Natural killer cell (primary cell): ENCODE measurements at places on chromosomes 7 and 10. TPM values are rescaled to one million over a fixed set of nuclear protein-coding genes. Genes with fewer than 3 reads are reported as not detected.

DNA sequence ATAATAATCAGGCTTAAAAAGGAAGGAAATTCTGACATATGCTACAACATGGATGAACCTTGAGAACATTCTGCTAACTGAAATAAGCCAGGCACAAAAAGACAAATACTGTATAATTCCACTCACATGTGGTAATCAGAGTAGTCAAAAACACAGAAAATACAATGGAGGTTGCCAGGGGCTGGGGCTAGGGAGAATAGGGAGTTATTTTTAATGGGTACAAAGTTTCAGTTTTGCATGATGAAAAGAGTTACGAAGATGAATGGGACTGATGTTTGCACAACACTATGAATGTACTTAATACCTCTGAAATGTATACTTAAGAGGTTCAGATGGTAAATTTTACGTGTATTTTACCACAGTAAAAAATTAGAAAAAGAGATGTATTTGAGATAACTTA, 145.6 kb downstream of the DOCK4 start:
- DNase-seq, result no peak

GRCh38 chr10:11603741-11604140, 7.7 kb downstream of the USP6NL start:
- DNase-seq, result no peak

GRCh38 chr10:89633484-89633883, 11.6 kb downstream of the PANK1 start:
- no peak for DNase-seq

DNA sequence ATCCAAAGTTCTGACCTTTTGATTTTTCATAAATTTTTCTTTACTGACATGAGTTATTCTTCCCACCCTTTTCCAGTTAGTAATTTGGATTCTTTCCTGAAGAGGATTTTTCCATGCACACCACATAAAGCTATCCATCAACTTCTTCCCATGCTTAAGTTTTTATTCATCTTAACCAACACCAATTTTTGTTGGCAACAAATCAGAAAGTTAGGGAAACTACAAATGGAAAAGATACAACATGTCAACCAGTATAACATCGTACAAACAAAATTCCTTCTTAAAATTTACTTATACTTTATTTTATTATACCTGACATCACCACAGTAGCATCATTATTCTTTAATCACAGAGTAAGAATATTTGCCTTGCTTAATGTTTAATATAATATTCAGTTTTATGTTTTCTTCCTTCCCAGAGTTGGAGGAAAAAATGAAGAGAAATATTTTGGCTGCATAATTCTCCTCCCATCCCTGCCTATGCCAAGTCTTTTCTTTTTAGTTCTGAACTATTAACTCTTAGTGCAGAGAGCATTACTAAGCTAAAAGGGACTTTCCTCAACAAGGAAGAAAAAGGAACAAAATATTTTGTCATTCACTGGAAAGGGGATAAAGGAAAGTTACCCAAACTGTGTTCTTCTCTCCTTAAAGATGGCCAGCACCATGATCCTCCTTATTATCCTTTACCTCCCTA, 67.5 kb upstream of the MEOX2 start:
- DNase-seq, result no peak

- no peak for DNase-seq
Measured at GRCh38 chr10:71648254-71648932, 71.2 kb downstream of the C10orf105 start.

DNA sequence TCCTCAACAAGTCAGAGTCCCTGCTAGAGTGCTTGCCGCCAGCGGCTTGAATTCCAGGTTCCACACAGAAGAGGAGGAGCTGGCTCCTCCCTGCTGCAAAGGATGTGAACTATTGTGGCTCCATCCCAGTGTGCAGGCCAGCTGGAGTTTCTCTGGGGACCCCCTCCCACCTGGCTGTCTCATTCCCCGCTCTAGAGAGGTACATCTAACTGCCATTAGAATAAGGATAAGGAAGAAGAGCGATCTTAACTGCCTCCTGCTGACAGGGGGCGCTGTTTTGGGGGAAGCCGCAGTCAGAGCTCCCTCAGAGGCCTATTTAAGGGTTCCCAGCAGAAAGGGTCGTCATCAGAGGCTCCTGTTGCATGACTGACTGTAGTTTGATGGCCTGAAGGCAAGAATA, 40.8 kb upstream of the HECW1 start:
- DNase-seq, result no peak

GRCh38 chr7:48424731-48425130, 253.5 kb downstream of the ABCA13 start:
- DNase-seq, result no peak

DNA sequence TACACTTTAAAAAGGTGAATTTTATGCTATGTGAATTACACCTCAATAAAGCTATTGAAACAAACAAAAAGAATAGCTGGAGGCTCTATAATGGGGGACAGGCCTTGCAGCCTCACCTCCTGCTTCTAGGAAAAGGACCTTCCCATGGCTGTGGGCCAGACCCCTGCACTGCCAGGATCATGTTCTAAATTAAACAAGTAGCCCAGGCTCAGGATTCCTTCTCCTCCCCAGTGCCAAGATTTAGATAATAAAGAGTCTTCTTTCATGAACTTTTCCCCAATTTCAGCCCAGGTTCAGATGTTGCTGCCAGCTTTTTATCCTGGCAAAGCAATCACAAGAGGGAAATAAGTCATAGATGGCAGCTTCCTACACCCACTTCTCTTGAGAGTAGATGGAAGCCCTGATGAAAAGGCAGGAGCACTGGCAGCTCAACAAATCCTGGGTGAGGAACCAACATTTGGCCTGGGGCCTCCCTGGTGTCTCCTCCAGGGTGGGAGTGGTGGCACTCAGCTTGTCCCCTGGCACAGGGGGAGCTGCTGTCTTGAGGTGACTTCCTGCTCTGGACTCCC, 22.2 kb upstream of the CAMK2B start:
- no peak for DNase-seq

DNA sequence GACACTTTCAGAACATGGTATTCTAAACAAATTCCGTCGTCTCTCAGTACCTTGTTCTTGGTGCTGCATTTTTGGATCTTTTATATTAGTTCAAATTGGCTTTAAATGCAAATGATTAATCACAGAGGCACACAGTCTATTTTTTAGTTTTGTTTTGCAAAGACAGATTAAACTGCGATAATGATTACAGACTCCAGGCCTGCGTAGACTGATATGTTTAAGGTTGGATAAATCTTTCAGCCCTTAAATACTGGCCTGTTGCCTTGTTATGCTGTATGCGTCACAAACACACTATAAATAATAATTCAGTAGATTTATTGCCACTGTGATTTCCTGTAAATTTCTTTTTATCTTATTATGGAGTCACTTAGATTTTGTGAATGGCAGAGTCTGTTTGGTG, 19.3 kb downstream of the CACNB2 start:
- DNase-seq, result no peak

GRCh38 chr7:122136639-122137245, 7.3 kb downstream of the AASS start:
- no peak for DNase-seq

GRCh38 chr7:40147371-40148246, 12.8 kb downstream of the SUGCT start:
- no peak for DNase-seq

DNA sequence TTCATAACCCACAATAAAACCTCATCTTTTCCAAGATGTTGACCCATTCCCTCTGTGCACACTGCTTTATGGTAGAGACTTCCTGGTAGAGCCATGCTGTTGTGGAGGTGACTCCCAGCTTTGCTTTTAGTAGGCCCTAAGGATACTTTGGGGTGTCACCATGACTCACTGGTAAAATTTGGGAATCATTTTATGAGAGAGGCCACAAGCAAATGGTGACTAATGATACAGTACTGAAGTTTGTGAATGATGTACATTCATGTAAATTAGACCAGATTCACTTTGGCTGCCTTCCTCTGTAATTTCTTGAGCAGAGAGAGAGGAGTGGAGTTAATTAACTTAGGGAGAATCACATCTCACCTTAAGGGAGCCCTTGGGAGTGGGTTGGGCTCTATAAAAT, 686.5 kb downstream of the LRMDA start:
- DNase-seq, result no peak

GRCh38 chr10:3525832-3526449, 259.1 kb downstream of the KLF6 start:
- no peak for DNase-seq

- DNase-seq, result no peak
Measured at GRCh38 chr10:44910602-44911001, 535 bp upstream of the TMEM72 start.

DNA sequence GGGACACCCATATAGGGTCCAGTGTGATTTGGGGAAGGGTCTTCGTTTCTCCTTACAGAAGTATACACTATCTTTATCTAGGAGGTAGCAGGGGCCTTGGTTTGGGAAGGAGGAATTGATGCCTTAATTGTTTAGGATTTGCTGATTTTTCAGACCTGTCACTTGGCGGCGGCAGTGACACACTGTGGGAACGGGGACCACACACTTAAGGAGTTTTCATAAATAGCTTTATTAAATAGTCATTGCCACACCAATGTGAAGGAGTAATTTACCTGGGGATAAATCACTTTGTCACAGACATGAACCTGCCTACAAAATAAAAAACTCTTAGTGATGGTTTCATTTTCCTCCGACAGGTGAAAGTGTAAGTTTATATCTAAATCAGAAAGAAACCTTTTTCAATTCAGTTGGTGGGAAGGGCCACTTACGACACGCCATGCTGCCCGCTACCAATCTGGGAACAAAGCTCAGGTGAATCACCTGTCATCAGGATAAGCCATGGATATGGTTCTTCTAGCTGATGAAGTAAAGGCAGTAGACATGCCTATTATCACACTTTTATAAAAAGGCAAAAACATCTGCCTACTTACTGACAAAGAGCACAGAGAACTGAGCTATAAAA, 12.3 kb upstream of the ENO4 start:
- no peak for DNase-seq

DNA sequence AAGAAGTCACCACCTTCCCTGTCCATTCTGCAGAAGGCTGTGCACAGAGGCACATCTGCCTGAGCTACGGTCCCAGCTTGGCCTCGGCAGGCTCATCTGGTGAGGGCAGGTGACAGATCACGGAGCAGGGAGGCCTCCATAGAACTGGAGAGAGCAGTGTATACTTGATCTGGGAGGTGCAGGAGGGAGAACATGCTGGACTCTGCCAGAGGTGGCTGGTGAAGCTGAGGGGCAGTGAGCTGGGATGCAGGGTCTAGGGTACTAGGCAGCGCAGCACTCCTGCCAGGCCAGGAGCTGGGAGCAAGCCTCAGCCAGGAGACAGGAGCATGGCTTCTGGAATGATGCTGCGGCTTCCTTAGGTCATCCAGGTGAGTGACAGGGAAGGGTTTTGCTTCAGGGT, 553.0 kb downstream of the TCERG1L start:
- DNase-seq, result no peak

GRCh38 chr7:29426587-29426986, 137.0 kb upstream of the PRR15 start:
- no peak for DNase-seq

- no peak for DNase-seq
Measured at GRCh38 chr10:120555842-120556532, 99.0 kb downstream of the PLPP4 start.

- DNase-seq, result no peak
Measured at GRCh38 chr7:149714910-149715471, 58.4 kb downstream of the ZNF467 start.

GRCh38 chr10:105243825-105244224, 602.7 kb downstream of the SORCS3 start:
- no peak for DNase-seq

DNA sequence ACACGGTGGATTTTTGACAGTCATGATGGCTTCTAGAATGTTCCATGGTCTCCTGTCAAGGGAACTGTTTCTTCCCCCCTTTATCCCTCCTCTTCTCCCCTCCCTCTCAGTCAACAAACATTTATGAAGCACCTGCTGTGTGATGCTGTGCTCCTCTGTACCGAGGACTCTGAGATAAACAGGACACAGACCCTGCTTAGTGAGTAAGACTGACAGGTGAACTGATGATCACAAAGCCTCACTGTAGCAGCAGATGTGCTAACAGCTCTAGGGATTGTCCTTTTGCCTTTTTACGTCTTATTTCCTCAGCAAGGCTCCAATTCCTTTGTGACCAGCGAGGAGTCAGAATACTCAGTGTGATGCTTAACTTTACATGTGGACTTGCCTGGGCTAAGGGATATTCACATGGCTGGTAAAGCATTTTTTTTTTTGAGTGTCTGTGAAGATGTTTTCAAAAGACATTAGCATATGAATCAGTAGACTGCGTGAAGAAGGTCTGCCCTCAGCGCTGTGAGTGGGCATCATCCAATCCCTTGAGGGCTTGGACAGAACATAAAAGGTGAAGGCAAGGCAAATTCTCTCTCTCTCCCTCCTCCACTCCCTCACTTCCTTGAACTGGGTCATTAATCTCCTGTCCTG, 170.1 kb downstream of the ADRA2A start:
- DNase-seq, result no peak

ZMIZ2 gene
- total RNA-seq, result 167 TPM

CNNM1 gene
- not detected for total RNA-seq

TBX20 gene
- total RNA-seq, result not detected

SLC26A5 gene
- total RNA-seq, result not detected

IRF5 gene
- total RNA-seq, result 20.2 TPM

CALCR gene
- total RNA-seq, result not detected

HABP2 gene
- not detected for total RNA-seq
